ENCODE measurements at places on chromosomes 1 and 21.

GRCh38 chr1:241716915-241717656 lies 65.0 kb downstream of the WDR64 start:
- no peak for DNase-seq

GRCh38 chr1:110857964-110858948 lies 14.7 kb upstream of the CD53 start:
- DNase-seq, result no peak

DNA sequence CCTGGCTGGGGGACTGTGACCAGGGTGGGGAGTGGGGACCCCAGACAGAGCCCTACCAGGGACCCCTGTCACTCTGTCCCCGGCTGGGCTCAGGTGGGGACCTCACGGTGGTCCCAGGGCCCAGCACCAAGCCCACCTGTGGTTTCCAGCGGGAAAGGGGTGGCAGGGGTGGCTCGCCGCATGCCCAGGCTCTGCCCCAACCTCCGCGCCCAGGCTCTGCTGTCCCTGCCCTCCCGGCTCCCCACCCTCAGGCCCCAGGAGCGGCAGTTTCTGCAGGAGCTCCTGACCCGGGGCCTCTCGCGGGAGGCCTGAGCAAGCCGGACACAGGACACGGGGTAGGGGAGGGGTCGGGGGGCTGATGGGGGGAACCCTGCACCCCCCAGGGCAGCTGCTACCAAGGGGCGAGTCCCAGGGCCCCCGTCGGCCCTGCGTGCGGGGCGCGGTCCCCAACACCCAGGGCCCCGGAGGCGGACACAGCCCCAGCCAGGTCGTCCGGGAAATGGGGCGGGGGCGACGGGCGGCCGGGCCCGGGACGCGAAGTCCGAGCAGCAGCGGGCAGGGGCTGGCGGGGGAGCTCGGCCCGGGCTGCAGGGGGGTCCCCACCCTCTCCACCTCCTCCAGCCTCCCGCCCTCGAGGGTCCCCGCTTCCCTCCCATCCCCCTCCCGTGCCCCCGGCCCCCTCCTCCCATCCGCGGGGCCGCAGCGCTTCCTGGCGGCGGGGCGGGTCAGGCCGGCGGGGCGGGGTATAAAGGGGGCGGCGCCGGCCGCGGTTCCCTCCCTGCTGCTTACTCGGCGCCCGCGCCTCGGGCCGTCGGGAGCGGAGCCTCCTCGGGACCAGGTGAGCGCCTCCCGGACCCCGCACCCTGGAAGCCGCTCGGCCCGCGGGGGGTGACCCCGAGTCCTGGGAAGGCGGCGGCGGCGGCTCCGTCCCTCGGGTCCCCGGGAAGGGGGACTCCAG lies at the start of gene COL6A2:
TSS of gene COL6A2 (plus strand) at position 777 of the 958 bp plus-strand sequence.
- no peak for DNase-seq

DNA sequence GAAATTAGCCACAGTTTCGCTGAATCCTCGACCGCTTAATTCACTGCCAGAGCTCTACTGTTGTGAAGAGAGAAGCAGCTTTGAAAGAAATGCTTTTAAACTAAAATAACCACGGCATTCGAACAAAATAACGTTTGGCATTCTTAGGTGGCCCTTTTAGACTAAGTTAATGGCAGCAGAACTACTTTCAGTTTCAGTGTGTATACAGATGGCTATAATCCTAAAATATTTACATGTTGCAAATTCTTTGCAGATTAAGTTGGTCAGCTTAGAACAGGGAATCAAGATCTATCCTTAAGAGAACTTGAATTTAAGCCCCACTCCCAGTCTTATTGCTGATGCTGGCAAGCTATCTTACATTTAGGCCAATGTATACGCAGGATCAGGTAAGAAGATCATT lies 62.7 kb downstream of the ADSS2 start:
- DNase-seq, result no peak

DNA sequence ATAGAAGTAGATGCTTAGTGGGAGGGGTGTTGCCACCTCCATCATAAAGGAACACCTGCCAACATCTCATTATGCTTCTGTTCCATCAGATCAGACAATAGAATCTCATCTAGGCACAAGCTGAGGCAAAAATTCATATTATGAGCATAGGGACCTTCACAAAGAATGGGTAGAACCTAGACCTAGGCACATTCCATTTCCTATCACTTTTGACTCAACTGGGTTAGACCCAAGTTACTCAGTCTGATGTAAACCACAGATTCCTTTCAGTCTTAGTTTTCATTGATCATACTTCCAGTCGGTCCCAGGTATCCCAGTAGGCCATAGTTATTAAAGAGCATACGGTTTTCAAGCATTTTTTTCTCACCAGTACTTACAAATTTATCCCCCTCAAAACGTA lies 21.7 kb downstream of the XCL1 start:
- no peak for DNase-seq

DNA sequence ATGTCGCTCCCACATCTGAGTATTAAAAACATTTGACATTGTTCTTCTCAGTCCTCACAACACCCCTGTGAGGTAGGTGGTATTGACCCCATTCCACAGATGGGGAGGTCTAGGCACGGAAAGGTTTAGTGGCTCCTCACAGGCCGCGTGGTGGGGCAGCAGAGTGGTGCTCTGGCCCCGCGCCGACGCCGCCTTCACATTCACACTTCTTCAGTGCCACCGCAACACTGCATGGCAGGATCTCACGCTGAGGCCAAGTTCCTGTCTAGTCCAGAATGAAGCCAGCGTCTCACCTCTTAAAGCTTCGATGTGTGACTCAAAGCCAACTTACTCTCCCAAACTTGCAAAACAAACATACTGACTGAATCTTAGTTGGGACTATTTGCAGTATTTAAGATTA lies 12.1 kb downstream of the ICMT start:
- no peak for DNase-seq

DNA sequence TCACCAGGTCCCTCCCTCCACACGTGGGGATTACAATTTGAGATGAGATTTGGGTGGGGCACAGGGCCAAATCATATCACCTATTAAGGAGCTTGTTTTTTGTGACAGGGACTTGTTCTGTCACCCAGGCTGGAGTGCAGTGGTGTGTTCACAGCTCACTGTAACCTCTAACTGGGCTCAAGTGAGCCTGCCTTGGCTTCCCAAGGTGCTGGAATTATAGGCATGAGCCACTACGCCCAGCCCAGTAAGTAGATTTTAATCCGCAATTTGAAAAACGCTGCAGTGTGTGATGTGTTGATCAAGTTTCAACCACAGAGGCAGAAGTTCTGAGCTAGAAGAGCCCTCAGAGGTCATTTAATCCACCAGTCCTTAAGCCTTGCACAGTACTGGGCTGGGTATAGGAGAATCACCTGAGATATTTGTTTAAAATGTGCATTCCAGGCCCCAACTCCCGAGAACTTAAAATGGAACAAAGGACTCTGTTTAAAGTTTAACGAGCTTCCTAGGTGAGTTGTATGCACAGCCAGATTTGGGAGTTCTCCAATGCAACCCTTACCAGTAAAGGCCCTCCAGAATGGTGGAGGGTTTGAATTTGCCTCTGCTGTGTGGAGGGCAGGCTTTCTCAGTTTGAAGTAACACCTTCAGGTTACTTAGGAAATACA lies 13.4 kb downstream of the RPL11 start:
- DNase-seq, result no peak

DNA sequence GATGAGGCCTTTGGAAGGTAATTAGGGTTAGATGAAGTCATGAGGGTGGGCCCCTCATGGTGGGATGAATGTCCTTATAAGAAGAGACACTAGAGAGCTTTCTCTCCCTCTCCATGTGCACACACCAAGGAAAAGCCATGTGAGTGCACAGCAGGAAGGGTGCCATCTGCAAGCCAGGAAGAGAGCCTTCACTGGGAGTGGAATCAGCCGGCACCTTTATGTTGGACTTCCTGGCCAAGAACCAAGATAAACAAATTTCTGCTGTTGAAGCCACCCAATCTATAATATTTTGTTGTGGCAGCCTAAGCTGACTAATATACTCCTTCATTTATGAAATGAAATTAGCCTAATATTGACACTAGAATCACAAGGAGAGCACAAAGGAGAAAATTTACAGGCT lies 38.2 kb upstream of the PKP1 start:
- no peak for DNase-seq

DNA sequence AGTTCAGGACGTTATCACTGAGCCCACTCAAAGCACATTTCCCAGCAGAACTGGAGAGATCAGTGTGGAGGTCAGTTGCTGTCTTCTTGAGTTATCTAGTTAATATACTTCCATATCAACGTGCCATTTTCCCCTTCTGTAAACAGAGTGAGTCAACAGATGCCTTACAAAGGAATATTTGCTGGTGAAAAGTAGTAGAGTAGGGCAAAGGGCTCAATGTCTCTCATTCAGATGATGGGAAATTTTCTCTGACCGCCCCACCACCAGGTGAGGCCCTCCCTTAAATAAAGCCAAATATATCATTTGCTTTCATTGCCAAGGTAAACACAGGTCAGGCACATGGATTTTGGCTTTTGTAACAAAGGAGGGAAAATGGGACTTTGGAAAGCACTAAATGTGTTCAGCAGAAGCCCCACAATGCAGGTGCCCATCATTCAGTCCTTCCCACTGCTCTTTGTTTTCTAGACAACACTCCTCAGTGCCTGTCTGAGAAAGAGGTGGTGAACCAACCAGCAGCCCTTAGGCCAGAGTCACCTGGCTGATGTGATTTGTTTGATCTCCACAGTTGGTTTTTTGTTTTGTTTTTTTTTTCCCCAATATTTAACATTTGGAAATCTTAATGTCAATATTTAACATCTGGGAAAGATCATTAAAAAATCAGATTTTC lies 40.5 kb upstream of the SAMD13 start:
- no peak for DNase-seq

DNA sequence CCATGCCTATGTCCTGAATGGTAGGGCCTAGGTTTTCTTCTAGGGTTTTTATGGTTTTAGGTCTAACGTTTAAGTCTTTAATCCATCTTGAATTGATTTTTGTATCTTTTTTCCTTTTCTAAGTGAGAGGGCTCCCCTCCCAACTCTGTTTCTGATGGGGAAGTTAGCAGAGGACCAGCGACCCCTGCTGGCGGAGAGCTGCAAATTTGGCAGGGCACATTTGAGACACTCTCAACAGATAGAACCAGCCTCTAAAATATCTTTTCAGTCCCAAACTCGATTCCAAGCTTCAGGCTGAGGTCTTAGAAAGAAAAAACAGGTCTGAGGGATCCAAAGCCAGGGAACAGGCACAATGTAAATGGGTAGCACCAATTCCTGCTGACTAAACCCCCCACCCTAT lies 32.5 kb downstream of the LRRC3 start:
- DNase-seq, result peak; percentile 23

DNA sequence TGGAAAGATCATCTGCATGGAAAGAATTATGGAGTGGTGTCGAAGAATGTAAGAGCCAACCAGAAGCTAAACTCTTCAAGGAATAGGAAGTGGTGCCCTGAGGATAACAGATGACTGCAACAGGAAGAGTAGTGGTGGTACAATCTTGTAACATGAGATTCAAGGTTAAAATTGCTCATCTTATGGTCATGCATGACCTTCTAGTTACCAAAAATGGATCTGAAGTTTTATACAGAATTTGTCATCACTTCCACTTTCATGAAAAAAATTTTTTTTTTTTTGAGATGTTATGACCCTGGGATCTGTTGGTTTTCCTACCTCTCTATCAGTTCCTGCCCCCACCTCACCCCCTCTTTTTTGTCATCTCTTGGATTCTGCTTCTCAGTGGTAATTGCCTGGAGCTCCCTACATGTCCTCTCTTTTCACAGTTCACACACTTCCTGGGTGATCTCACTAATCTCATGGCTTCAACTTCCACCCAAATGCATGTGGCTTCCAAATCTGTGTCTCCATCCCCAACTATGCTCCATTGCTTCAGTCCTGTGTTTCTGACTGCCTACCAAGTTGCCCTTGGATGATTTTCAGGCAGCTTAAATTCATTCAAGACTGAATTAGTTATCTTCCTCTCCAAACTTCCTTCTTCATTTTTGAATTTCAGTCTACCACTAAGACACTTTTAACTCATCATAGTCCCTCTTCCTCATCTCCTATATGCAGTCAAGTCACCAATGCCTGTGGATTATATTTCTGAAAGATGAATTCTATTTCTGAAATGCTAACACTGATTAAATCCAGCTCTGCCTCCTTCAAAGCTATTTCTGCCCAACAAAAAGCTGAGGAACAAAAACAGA lies 48.4 kb downstream of the SLAMF6 start:
- DNase-seq, result no peak

DNA sequence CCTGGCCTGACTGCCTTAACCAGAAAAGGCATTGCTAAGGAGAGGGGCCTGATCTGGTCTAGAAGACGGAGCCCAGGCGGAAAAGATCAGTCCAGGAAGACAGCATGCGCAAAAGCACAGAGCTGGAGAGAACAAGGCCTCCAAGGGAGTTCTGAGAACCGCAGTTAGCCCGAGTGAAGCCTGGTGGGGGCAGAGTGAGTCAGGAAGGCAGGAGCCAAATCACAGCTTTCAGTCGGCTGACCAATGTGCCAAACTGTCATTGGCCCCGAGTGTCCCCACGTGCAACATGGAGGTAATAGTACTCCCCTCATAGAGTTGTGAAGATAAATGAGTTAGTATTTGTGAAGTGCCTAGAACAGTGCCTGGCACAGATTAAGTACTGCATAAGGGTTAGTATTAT lies 1.2 kb upstream of the TSPAN2 start:
- DNase-seq, result no peak

- DNase-seq, result no peak
These were observed 3.5 kb downstream of the KIAA1614 start for GRCh38 chr1:180916012-180916770.

DNA sequence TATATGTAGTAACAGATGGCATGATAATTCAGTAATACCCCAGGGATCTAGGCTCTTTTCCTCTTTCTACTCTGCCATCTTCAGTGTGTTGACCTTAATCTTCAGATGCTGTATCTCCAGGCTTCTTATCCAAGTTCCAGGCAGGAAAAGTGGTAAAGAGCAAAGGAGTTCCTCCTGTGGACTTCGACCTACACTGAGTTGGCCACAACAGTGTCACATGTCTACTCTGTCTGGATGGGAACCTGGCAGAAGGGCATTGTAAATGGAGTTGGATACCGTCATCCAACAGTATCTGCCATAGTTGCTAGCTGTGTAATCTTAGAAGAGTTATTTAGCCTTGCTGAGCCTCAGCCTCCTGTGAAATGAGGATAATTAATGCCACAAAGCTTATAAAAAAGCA lies 21.9 kb downstream of the IL23R start:
- DNase-seq, result no peak

DNA sequence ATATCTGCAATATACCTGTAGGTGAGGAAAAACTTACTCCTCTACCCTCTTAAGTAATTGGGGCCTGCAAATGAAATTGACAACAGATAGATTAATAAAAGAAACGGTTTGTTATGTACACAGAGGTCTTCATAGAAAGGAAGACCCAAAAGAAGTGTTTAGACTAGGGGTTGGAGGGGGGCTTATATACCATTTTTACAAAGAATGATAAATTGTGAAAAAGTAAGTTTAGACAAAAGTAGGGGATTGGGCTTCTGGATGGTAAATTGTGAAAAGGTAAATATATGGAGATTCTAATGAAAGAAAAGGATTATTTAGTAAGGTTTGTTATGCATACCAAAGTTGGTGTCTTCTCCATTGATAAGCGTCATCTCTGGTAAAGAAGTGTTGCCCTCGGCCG lies 73.2 kb upstream of the KIAA1614 start:
- no peak for DNase-seq

GRCh38 chr1:59150577-59151386 lies 146.1 kb upstream of the FGGY start:
- no peak for DNase-seq
